ENCODE measurements at places on chromosomes 7 and 10. TPM values are rescaled to one million over a fixed set of nuclear protein-coding genes. Genes with fewer than 3 reads are reported as not detected.
A peak's percentile ranks its signal among the peaks of the same experiment; 100 is the strongest.

DNA sequence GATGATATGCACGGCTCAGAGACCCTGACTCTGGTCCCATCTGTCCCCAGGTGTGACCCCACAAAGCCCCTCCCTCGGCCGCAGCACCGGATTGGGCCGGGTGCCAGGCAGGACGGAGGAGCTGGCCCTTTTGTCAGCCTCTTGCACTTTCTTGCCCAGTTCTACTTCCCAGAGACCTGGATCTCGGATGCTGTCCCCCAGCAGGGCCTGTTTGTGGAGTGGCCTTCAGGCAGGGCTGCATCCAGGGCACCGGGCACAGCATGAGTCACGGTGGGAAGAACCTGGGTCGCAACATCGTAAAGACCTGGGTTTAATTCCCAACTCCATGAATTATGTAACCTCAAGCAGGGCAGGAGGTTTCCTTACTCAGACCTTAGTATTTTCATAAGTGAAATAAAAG lies 158.4 kb upstream of the SH2B2 start:
- peaks cover 5% of the 10 kb centered on the region for H3K4me1 ChIP-seq
- no peak overlapping the region for H3K4me3 ChIP-seq
- no peak overlapping the region for H3K27ac ChIP-seq
- no peak for DNase-seq
- H3K36me3 ChIP-seq: peaks cover 3% of the 10 kb centered on the region

DNA sequence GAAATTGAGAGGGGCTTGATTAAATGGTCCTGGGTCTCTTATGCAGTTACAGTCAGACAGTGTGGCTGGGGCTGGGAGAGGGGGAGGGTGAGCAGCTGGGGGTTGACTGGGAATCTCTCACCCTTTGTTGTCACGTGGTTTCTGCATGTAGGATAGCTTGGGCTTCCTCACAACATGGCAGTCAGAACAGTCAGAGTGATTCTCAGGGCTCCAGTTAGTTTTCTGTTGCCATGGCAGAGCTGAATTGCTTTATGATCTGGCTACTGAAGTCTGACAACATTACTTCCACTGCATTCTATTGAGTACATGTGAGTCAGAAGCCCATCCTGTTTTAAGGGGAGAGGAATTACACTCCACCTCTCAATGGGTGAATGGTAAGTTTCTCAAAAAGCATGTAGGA lies 102.7 kb downstream of the WDR11 start:
- no peak overlapping the region for H3K4me3 ChIP-seq
- peaks cover 14% of the 10 kb centered on the region for H3K27me3 ChIP-seq
- no peak for DNase-seq
- no peak overlapping the region for H3K27ac ChIP-seq
- no peaks in the 10 kb centered on the region for H3K36me3 ChIP-seq

- peaks cover 4% of the 10 kb centered on the region for H3K4me1 ChIP-seq
- DNase-seq: peak; percentile 72
- H3K27me3 ChIP-seq: no peaks in the 10 kb centered on the region
- no peak overlapping the region for H3K4me3 ChIP-seq
- H3K36me3 ChIP-seq: no peaks in the 10 kb centered on the region
Observed at GRCh38 chr7:129615018-129615417, 3.5 kb downstream of the NRF1 start.

- peaks cover 33% of the 10 kb centered on the region for H3K36me3 ChIP-seq
- DNase-seq: peak; percentile 62
- H3K27ac ChIP-seq: peak overlapping the region; percentile 90
- peaks cover 68% of the 10 kb centered on the region for H3K4me1 ChIP-seq
- H3K27me3 ChIP-seq: no peaks in the 10 kb centered on the region
- no peak overlapping the region for H3K4me3 ChIP-seq
Observed at GRCh38 chr10:79137826-79138225, 69.1 kb downstream of the ZMIZ1 start.

DNA sequence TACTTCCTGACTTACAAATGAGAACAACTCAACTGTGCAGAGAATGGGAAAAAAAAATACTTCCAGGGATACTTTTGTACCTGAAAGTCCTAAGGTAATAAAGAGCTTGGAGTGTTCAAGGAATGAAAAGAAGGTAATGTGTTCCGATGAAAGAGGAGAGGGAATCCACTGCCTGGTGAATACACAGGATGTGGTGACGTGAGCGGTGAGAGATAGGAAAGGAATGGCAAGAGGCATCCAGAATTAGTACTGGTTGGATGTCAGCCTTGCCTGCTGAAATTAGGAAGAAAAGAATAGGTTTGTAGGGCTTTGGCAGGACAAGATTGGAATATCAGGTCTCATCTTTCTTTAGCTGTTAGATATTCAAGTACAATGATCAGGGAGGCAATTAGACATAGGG lies 347.7 kb downstream of the POM121L12 start:
- no peak for DNase-seq
- no peaks in the 10 kb centered on the region for H3K36me3 ChIP-seq
- H3K4me1 ChIP-seq: no peaks in the 10 kb centered on the region
- H3K27ac ChIP-seq: no peak overlapping the region
- H3K4me3 ChIP-seq: no peak overlapping the region
- H3K27me3 ChIP-seq: no peaks in the 10 kb centered on the region

DNA sequence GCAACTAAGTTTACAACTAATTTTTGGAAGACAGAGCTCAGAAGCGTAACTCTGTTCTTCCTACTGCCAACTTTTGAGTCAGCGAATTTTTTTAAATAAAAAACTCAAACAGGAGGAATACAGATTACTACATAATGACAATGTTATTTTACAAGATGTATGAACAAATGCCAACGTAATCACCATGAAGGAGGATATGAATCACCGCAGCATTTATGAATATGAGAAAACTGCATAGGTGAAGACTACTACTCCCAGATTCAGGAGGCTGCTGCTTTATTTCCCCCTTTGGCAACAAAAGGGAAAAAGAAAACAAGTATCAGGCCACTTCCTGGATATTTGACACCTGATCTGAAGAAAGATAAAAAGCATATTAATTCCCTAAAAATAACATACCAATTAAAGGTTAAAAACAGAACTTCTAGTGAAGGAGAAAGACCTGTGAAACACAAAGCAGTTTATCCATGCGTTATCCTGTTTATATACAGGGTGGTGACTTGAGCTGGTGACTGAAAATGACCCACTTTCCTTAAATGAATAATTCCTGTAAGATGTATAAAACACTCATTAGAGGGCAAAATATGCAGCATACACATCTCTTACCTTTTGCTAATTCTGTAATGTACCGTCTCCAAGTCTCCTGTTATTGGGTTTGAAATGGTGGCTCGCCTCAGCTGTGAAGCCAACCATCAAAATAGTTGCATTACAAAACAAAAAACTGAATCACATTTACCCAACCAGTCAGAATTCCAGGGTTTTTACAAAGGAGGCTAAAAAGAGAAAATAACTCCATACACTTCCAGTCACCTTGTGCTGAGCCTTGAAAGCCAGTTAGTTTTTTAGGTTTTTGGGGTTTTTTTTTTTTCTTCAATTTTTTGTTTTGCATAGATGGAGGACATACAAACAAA lies 52.0 kb downstream of the P4HA1 start:
- peaks cover 9% of the 10 kb centered on the region for H3K4me1 ChIP-seq
- H3K27me3 ChIP-seq: no peaks in the 10 kb centered on the region
- H3K27ac ChIP-seq: 0 out of 2 replicates have a peak overlapping the region, but pooled peaks have one; percentile 14
- H3K36me3 ChIP-seq: peaks cover 16% of the 10 kb centered on the region
- H3K4me3 ChIP-seq: no peak overlapping the region

GRCh38 chr10:13206546-13207443 lies 27.4 kb downstream of the UCMA start:
- no peaks in the 10 kb centered on the region for H3K27me3 ChIP-seq
- H3K4me1 ChIP-seq: no peaks in the 10 kb centered on the region
- H3K4me3 ChIP-seq: no peak overlapping the region

- no peak overlapping the region for H3K4me3 ChIP-seq
- H3K27me3 ChIP-seq: no peaks in the 10 kb centered on the region
- H3K4me1 ChIP-seq: no peaks in the 10 kb centered on the region
- DNase-seq: no peak
- no peak overlapping the region for H3K27ac ChIP-seq
Observed at GRCh38 chr7:25619963-25620799, 391.9 kb upstream of the NPVF start.

NKX2-3 gene
- not detected for polyA plus RNA-seq

GRCh38 chr10:77289027-77289501 lies 348.5 kb downstream of the KCNMA1 start:
- no peaks in the 10 kb centered on the region for H3K27me3 ChIP-seq
- no peak overlapping the region for H3K27ac ChIP-seq
- H3K4me1 ChIP-seq: peaks cover 12% of the 10 kb centered on the region

DNA sequence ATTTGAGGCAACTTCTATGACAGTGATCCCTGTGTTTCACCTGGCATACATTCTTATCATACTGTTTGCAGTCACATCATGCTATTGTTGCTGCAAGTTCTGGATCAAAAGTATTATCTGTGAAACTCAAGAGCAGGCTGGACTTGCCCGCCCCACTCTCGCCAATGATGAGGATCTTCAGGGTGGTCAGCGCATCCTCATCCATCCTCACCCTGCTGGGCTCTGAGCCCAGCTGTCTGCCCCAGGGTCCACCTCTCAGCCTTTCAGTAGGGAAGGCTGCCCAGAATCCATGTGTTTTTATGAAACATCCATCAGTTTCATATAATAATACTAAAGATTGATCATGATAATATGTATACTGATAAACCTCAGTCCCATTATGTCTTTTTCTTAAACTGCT lies 55.4 kb upstream of the KIF5B start:
- H3K4me3 ChIP-seq: no peak overlapping the region
- peaks cover 4% of the 10 kb centered on the region for H3K27me3 ChIP-seq
- peaks cover 5% of the 10 kb centered on the region for H3K4me1 ChIP-seq
- no peak for DNase-seq

GRCh38 chr10:104317269-104317710 lies 21.0 kb downstream of the ITPRIP start:
- no peak overlapping the region for H3K4me3 ChIP-seq
- H3K4me1 ChIP-seq: peaks cover 42% of the 10 kb centered on the region
- H3K36me3 ChIP-seq: peaks cover 36% of the 10 kb centered on the region

DNA sequence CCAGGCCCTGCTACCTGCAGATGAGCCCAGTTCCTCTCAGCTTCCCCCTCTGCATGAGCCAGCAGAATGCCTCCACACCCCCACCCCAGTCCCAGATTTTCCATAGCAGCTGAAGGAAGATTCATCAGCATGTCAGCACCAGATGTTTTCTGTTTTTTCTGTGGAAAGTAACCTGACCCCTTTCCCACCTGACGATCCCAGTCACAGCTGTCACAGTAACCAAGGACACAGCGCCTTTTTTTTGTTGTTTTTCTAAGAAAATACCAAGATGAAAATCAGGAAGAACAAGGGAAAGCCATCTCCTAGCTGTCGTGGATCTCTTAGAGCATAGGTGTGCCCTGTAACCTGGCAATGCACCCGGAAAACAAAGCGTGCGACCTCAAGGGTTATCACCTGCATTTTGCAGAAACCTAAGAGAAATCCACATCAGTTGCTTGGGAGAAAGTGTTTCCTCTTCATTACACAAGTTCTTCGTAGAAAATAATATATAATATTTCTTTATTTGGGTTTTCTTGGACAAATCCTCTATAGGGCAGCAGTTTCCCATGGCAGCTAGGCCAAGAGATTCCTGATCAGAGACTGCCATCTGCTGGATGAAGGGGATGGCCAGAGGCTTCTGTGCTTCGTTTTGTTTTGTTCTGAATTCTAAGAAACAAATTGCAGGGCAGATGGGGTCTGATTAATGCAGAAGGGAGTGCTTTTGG lies 401.9 kb downstream of the TNS3 start:
- H3K27me3 ChIP-seq: peaks cover 27% of the 10 kb centered on the region
- no peak overlapping the region for H3K27ac ChIP-seq
- no peak overlapping the region for H3K4me3 ChIP-seq
- no peaks in the 10 kb centered on the region for H3K36me3 ChIP-seq

Measured in IMR-90 (cell line).